Omental fat pad (tissue), 4 donors: ENCODE measurements at places on chromosomes 7 and 10. TPM values are rescaled to one million over a fixed set of nuclear protein-coding genes. Genes with fewer than 3 reads are reported as not detected.

DOCK1 gene
- total RNA-seq, result 31.3 TPM

HOXA10 gene
- 1.8 TPM for total RNA-seq

INSYN2A gene
- not detected for total RNA-seq

CYREN gene
- total RNA-seq, result 32.3 TPM

AZGP1 gene
- 92.5 TPM for total RNA-seq

CARD11 gene
- total RNA-seq, result 1.3 TPM

FAM13C gene
- total RNA-seq, result 7.5 TPM

- DNase-seq, result no peak
Measured at GRCh38 chr7:57305192-57305748, 144.7 kb upstream of the ZNF716 start.

GRCh38 chr10:45428611-45429510, 54.8 kb downstream of the ALOX5 start:
- no peak for DNase-seq

GRCh38 chr7:72793791-72794190, 34.2 kb downstream of the TYW1B start:
- DNase-seq, result no peak

- no peak for DNase-seq
Measured at GRCh38 chr10:1050145-1050544, 1.2 kb upstream of the IDI1 start.

DNA sequence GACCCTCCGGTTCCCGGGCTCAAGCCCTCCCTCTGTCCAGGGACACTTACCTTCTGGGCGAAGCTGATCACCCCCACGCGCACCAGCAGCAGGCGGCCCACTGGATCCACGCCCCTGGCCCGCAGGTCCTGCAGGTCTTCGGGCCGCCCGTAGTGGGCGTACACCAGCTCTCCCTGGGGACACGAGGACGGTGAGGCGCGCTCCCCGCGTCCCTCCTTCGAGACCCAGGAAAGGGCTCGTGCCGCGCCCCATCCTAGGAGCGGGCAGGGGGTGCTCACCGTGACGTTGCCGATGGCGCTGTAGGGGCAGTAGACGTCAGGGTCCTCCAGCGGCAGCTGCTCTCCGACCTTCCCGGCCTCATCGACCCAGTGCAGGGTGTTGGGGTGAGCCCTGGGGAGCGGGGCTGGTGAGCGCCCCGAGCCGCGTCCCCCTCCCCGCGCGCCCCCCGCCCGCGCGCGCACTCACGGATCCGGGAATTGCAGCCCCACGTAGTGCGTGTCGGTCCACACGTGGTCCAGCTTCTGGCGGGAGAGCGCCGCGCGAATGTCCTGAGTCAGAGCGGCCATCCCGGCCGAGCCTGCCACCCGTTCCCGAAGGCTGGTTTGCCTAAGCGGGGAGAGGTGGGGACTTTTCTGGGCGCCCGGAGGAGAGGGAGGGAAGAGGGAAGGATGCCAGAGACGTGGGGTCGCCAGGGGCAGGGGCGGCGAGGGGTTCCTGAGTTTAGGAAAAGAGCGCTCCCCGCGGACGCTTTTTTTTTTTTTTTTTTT, 8.2 kb downstream of the TFR2 start:
- DNase-seq, result no peak

- DNase-seq, result no peak
Measured at GRCh38 chr7:148941598-148942275, 57.6 kb upstream of the EZH2 start.

GRCh38 chr7:2051707-2052656, 180.8 kb downstream of the MAD1L1 start:
- no peak for DNase-seq

DNA sequence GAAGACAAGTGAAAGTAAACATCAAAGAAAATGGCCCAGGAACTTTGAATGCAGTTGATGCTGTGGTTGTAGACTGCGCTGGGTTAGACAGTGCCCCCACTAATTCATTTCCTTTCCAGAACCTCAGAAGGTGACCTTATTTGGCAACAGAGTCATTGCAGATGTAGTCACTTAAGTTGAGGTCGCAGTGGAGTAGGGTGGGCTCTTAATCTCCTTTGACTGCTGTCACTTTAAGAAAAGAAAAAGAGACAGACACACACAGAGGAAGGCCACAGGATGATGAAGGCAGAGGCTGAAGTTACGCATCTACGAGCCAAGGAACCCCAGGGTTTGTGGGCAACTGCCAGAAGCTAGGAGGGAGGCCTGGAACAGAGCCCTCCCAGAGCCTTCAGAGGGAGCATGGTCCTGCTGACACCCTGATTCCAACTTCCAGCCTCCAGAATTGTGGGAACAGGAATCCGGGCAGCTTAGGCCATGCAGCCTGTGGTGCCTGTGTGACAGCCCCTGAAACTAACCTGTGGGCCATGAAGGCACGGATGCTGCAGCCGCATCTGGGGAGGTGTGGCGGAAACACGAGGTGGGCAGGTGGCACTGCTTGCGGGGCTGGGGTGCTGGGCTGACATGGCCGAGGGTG, 107.6 kb downstream of the PRKAG2 start:
- DNase-seq, result no peak

- no peak for DNase-seq
Measured at GRCh38 chr7:37908221-37908788, 8.3 kb downstream of the SFRP4 start.

DNA sequence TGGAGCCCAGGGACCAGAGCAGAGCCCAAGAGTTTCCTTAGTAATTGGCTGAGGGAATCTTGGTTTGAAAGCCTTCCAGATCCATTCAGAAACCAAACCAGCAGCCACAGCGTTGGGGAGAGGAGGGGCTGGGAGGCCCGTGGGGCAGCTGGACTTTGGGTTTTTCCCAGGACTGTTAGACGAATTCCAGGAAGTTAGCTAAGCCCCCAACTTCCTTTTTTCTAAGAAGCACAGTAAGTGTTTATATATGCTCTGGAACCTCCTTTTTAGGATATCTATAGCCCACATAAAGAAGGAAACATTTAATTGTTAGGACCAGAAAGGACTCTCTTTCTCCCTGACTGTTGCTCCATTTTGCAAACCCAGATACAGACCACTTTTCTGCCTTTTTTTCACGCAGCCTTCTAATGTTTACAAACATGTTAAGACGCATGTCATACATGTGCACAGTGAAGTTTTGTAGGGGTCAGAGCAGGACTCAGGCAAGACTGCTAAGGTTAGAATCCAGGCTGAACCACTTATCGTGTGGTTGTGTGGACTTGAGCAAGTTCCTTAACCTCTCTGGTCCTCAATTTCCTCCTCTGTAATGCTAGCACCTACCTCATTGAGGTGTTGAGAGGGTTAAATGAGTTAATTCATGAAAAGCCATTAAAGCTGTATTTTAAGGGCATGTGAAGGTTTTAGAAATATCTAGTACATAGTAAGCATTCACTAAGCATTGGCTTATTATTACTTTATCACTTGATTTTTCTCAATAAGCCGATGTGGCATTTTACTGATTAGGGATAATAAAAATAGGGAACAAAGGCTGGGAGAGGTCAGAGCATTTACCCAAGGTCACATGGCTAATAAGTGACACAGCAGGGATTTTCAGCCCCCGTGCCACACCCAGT, 42.4 kb downstream of the TBATA start:
- DNase-seq, result no peak

DNA sequence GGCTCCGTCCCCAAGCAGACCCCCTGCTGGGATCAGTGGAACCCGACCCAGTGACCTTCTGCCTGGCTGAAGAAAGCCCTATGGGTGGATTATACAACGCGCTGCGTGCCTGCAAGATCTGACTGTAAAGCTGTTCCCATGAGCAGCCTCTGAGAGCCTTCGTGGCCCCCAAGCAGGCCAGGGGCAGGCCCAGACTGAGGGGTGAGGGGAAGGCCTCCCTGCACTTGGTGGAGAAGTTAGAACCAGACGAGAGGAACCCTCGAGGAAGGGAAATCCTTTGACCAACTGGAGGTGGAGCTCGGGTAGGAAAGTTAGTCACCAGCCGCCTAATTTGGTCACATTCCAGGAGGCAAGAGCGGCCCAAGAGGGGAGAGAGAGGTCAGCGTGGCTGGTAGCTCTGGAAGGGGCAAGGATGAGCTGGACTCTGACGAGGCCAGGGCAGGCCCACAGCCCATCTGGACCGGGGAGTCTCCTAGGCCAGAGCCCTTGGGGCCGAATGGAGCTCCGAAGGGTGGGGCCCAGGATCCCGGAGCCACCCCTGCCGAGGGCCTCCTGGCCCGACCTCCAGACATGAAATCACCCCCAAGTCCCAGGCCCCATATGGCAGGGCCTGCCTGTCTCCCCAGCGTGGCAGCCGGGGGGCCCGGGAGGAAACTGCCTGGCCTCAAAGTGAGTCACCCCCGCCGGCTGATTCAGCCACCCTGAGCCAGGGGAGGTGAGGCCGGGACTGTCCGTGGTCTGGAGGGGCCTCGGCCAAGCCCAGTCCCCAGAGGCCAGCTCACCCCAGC, 23.3 kb upstream of the PDGFA start:
- no peak for DNase-seq

GRCh38 chr10:125159932-125160855, at the start of gene CTBP2:
Gene CTBP2 (minus strand): TSS chr10:125160563.
- no peak for DNase-seq

DNA sequence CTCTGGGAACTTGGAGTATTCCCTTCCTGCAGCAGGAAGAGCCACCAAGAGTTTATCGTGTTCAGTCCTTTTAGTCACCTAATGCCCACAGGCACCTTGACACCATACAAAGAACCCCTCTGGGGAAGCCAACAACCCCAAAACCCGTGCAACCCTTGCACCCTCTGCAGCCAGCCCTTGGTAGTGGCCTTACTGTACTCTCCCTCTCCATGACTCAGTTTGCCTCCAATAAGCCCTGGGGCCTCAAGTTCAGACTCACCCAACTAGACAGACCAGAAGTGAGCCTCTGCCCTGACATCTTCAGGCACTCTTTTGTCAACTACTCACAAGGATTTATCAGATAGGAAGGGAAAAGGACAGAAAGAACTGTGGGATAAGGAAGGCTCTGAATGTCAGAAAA, 30.9 kb downstream of the KCNMA1 start:
- DNase-seq, result no peak

GRCh38 chr7:12674861-12675260, 12.6 kb upstream of the ARL4A start:
- DNase-seq, result no peak
